Stimulated activated CD4-positive, alpha-beta T cell treated with anti-CD3 and anti-CD28 coated beads, Interleukin-1b, Interleukin-23, amount 100 ng/mL, for 4 hours (primary cell): ENCODE measurements at places on chromosomes 5 and 9.

DNA sequence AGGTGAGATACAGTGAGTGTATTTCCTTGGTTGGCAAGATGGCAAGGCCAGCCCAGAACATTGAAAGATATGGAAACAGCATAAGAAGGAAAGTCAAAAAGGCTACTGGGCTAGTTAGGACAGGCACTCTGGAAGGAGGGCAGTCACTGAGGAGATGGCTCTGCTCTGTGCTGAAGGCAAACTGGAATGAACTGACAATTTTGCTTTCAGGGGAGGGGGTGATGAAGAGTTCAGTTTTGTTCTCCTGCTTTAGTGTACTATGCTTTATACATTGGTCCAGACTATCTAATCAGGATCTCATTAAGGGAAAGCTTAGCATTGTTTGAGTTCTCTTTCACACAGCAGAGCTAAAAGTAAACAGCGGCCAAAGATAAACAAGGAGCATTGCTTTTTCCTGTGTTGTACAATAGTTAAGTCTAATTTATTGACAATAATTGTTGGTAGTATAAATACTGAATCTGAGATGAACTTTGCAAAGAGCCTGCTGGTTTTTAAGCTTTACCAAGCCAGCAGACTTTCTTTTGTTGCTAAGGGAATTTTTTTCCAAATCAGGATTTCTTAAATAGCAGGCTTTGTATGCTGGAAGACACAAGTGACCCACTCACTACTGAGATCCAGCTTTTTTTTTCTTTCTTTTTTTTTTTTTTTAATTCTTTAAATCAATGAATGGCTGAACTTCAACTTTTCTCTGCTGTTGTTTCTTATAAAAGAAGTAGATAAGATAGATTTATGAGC, 355.5 kb downstream of the ARRDC3 start:
- DNase-seq, result no peak

DNA sequence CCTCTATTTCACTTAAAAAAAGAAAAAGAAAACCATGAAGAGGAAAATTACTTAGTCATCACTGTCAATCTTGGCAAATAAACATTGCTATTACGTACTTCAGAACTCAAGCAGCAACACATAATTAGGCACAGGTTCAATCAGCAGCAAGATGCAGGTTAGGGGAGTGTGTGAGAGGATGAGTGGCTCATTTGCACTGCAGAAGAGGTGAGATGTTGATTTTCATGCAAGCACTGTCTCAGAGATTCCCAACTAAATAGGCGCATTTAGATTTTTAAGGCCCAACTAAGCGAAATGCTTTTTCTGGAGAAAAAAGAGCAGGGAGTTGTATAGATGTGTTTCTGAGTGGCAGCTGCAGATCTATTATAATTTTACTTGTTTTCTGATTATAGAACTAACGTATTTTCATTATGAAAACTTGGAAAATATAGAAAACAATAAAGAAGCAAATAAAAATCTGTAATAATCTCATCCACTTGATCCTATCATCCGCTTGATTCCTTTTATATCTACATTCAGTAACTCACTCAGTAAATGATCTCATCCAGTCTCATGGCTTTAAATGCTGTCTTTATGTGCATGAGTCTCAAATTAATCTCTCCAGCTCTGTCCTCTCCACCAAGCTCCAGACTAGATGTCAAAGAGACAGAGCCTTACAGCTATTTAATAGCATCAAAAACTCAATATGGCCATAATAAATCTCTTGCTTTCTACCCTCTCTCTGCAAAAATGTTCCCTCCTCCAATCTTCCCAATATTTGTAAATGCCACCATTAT, 162.5 kb downstream of the ZNF462 start:
- no peak for DNase-seq

GRCh38 chr5:142109331-142110045, 909 bp downstream of the NDFIP1 start:
- peak; percentile 56 for DNase-seq

DNA sequence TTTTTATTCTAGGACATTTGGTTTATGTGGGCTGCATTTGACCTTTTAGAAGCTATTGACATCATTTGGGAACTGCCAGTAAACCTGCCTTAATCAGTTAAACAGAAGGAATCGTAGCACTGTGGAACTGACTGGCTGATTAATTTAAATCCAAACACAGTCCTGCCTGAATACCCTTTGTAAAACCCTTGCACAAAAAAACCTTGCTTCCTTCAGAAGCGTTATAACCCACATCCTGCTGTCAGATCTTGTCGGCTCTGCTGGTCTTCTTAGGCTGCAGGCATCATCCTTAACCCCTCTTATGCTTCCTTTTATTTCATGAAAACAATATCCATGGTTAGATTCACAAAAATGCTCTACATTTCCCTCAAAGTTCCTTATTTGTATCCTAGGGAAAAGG, 46.3 kb downstream of the PAM start:
- no peak for DNase-seq

GRCh38 chr9:101167490-101168134, 139.1 kb downstream of the PLPPR1 start:
- no peak for DNase-seq

- no peak for DNase-seq
Measured at GRCh38 chr5:96648593-96648992, 13.6 kb upstream of the CAST start.

DNA sequence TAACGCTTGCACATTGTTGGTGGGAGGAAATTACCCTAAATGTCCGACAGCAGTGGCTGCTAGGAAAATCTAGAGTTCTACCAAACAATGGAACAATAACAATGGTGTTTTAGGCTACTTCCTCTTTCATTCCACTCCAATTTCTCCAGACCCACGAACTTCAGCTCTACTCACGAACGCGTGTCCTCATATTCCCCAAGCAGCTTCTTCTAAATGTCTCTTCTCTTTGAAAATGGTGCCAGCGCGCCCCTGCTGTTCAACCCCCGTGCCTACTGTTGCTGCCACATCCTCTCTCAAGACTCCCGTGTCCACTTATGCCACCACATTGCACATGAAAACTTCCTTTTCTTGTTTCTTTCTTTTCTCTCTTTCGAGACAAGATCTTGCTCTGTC, 25.6 kb downstream of the OR2V2 start:
- DNase-seq, result peak; percentile 77

DNA sequence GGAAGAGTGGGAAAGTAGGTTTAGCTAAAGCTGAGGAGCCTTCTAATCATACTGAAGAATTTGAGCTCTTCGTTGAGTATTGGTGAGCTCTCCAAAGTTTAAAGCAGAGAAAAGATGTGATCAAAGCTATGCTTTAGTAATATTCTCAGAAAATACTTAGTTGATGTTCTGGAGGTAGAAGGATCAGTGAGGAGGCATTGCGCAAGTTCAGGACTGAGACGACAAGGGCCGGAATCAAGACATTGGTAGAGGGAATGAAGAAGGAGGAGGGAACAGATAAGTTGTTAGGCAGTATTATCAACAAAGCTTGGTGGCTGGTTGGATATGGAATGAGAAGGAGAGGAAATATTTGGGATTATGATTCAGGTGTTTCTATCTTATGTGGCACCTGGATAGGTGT, 7.1 kb downstream of the CAVIN4 start:
- no peak for DNase-seq

- no peak for DNase-seq
Measured at GRCh38 chr9:101442736-101443135, 7.2 kb upstream of the ALDOB start.

DNA sequence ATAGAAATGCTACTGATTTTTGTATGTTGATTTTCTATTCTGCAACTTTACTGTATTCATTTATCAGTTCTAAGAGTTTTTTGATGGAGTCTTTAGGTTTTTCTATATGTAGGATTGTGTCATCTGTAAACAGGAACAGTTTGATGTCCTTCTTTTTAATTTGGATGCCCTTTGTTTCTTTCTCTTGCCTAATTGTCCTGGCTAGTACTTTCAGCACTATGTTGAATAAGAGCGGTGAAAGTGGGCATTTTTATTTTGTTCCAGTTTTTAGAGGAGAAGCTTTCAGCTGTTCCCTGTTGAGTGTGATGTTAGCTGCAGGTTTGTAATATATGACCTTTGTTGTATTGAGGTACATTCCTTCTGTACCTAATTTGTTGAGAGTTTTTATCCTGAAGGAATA, 13.3 kb downstream of the HSD17B4 start:
- DNase-seq, result no peak

GRCh38 chr5:92364986-92365550, 982.0 kb upstream of the ARRDC3 start:
- DNase-seq, result no peak

DNA sequence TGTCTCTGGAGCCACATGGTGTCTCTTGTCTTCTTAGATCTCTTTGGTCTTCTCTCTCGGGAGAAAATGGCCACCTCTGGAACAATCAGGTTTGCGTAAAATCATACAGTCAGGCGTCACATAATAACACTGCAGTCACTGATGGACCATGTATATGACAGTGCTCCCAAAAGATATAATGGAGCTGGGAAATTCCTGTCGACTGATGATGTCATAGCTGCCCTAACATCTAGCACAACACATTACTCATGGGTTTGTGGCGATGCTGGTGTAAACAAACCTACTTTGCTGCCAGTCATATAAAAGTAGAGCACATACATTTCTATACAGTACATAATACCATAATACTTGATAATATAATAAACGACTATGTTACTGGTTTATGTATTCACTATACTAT, 30.1 kb upstream of the RAI14 start:
- DNase-seq, result no peak

DNA sequence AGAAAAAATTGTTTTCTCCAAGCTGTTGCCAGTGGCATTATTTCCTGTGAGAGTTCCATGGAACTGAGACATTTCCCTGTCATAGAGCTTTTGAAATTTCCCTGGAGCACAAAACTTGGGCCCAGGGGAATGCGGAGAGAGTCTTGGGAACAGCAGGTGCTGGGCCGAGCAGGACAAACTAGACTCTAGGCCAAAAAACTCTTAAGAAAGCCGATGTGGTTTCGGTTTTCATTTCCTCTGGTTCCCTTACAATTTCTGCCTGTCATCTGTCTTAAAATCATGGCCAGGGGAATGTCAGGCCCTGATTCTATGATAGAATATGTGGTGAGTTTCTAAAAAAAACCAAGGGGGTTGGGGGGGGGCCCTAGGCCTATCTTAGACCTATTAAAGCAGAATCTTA, 4.6 kb downstream of the SLC35A4 start:
- no peak for DNase-seq

DNA sequence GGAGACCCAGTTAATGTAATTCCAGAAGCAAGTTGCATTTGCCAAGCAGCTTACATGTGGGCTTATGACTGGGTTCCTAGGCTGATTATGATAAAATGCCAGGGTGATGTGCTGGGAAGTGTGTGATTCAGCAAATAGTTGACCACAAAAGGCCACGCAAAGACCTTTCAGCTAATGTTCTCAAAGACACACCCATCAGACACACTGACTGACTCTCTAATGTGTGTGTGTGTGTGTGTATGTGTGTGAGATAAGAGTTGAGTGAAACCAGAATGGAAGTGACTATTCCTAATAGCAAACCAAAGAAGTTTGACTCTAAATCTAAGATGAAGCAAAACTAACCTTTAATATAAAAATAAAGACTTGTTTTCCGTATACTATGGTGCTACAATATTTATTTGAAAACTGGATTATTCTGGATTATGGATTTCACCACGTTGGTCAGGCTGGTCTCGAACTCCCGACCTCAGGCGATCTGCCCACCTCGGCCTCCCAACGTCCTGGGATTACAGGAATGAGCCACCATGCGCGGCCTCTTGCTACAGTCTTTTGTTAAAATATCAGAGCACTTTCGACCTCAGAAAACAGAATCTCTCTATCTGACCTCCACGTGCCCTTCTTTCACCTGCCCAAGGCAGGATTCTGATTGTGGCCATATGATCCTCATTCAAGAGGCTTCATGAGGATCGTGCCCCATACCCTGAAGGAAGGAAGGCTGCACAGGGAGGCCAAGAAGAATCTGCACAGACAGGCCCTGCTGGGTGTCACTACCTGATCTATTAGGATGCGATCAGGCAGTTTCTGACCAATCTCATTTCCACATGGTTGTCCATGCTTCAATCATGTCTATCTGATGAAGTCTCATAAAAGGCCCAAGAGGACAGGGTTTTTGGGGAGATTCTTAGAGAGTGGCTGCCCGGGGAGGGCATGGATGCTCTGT, 75.6 kb downstream of the USP20 start:
- DNase-seq, result no peak

DNA sequence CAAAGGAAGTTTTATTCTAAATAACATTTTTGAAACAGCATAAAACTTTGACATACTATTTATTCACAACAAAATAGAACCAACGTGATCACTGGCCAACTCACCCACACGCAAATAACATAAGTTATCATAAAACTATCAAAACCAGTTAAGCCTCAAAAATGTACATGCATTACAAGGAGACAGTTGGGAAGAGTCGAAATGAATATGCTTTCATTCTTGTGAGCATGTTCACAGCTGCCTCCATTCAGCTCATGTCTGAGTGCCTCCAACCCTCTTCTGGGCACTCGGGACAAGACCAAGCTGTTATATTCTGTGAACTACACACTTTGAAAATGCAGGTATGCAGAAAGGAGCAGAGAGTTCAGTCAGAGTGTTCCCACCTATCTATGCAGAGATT, 284.9 kb downstream of the BNC2 start:
- DNase-seq, result no peak

- DNase-seq, result no peak
Measured at GRCh38 chr5:142466195-142466971, 141.6 kb upstream of the SPRY4 start.

DNA sequence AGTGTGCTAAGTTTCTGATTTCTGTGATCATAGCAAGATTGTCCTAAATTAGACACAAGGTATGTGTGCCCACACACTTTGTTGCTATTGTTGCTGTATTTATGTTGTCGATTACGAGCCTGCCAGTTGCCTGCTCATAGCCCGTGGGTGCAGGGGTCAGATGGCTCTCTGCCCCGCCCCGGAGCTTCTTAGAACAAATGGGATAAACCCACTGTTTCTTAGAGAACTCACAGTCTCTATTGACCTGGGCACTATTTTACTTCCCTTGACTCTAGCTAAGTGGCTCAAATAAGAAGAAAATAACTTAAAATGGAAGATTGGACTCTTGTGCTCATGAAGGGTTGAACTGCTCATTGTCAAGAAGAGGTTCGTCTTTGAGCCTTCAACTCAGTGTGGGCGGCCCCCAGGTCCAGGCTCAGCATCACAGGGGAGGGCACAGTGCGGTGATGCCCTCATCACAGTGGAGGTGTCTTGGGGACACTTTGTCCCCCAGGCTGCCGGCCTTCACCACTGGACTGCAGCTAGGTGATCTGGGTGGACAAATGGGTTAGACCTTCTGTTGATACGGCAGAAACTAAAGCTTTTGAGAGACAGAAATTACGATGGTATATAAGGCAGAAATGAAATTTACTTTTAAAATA, 155.5 kb downstream of the TENT4A start:
- no peak for DNase-seq

GRCh38 chr5:94174748-94175411, 433.5 kb upstream of the POU5F2 start:
- no peak for DNase-seq

DNA sequence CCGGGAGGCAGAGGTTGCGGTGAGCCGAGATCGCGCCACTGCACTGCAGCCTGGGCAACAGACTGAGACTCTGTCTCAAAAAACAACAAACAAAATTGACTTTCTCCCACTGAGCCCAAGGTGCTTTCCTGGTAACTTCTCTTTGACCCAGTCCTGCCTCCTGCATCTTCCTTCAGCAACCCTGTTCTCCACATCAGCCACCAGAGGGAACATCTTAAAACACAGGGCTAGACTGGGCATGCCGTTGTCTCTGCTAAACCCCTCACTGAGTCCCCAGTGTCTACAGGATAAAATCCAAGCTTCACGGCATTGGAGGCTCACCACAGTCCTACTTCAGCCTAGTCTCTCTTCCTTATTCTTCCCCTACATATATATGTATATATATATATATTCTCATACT, 39.8 kb upstream of the KCNMB1 start:
- no peak for DNase-seq
